Fibroblast of skin of scalp (primary cell): ENCODE measurements at places on chromosomes 4 and X.

- DNase-seq, result no peak
Measured at GRCh38 chrX:29215251-29215650, 628.0 kb downstream of the IL1RAPL1 start.

DNA sequence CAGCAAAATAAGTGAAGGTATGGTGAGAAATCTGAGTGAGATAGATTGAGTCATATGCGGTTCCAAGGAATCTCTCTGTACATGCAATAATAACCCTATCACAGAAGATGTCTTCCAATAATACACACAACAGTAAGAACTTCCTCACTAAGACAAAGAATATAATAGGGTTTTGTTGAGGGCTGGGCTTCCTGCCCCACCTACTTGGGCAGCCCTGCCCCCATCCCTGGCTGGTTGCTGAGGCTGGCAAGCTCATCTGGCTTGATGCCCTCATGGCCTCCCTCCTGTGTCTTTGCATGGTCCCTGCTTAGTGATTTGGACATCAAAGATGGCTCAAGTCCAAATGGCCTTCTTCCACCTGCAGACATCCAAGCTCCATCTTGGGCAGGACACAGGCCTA is 2.7 kb downstream of the GEMIN8 start:
- no peak for DNase-seq

DNA sequence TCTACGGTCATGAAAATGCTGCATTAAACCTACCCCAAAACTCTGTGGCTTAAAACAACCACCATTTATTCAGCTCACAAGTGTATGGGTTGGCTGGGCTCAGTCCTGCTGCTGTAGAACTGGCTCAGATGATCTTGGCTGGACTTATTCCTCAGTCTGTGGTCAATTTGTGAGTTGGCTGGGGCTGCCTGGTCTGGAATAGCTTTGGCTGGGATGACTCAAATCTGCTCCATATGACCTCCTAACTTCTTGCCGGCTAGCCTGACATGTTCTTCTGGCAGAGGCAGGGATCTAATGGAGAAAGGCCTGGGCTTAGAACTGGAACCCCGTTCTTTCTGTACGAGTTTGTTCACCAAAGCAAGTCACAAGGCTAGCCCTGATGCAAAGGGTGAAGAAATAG is 71.7 kb downstream of the CFAP299 start:
- peak; percentile 30 for DNase-seq

DNA sequence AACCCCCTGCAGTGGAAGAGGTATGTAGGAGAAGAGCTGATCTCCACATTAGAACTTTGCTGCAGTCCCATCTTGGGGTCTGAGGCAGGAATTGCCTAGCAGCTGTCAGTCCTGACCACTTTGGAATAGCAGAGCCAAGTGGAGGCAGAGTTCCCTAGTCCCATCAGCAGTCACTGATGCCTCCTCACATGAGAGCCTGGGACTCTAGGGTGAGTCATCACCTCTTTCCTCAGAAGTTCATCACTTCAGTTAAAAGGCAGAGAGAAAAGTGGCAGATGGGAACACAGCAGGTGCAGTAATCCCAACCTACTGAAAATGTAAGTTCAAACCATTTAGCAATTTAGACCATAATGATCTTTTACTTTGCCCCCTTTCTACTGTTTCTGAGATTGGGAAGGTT is 73.9 kb upstream of the MED14 start:
- DNase-seq, result no peak

DNA sequence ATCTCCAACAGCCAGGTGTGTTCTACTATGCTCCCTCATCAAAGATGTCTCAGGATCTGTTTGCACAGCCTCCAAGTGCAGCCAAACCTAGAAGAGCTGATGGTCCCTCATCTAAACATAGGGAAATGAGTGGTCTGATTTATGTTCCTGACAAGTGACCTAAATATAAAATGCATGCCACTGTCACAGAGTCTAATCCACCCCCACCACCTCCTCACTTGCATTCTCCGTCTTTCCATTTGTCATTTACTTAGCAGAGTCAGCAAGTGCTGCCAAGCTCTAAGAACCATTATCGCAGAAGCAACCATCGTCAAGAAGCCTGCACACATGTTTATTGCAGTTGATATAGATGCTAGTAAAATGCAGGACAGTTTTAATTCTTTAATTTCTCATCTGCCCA is 33.1 kb upstream of the VCX3A start:
- DNase-seq, result no peak

- no peak for DNase-seq
Measured at GRCh38 chrX:72621163-72621562, 48.5 kb upstream of the HDAC8 start.

- peak; percentile 49 for DNase-seq
Measured at GRCh38 chrX:118459494-118459893, 36.1 kb upstream of the DOCK11 start.

DNA sequence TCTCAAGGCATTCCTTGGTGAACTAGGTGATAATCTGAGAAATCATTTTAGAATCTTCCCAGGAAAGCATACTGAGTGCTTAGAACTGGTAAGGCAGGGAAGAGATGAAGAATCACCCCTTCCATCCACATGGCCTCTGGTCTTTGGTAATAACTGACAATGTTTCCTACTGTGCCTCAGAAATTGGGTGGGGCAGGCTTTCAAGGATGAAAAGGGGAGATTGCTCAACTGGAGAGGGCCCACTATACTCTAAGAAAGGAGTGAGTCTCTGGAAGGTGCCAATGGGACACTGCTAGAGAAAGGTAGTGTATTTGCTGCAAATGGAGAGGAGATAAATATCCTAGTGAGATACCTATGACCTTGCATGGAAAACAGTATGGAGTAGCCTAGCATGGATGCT is 135.0 kb upstream of the SCML1 start:
- no peak for DNase-seq

GRCh38 chr4:112823606-112824005 is 186.7 kb downstream of the LARP7 start:
- no peak for DNase-seq

GRCh38 chrX:103415068-103415467 is 38.7 kb downstream of the BEX3 start:
- no peak for DNase-seq

- no peak for DNase-seq
Measured at GRCh38 chr4:164442180-164442579, 311.8 kb upstream of the SMIM31 start.

DNA sequence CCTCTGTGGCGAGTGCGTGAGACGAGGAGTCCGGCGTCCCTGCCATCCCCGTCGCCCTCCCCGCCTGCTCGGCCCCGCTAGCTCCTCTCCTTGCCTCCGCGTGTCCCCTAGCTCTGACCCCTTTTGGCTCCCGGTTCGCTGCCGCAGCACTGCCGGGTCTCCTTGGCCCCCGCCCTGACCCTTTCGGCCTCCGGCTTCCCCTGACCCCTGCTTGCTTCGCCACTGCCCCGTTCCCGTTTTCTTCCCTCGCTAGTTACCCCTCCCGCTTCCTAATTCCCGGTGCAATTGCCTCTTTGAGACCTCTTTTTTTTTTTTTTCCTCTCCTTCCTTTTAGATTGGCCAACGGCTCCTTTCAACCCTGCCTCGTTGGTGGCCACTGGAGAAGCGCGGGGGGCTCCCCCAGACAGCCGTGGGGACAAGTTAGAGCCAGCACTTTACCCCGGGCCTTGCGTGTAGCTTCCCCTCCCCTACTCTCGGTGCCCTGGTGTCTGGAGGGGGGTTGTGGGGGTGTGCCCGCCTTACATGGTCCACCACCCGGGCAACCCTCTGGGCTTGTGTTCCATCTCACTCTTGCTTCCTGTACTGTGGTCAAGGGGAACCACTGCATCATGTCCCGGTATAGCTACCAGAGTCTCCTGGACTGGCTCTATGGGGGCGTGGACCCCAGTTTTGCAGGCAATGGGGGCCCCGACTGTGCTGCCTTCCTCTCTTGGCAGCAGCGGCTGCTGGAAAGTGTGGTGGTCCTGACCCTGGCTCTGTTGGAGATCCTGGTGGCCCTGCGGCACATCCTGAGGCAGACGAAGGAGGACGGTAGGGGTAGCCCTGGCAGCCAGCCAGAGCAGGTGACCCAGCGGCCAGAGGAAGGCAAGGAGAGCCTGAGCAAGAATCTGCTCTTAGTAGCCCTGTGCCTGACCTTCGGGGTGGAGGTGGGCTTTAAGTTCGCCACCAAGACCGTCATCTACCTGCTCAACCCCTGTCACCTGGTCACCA is 548 bp downstream of the TMEM164 start:
- peak; percentile 10 for DNase-seq

DNA sequence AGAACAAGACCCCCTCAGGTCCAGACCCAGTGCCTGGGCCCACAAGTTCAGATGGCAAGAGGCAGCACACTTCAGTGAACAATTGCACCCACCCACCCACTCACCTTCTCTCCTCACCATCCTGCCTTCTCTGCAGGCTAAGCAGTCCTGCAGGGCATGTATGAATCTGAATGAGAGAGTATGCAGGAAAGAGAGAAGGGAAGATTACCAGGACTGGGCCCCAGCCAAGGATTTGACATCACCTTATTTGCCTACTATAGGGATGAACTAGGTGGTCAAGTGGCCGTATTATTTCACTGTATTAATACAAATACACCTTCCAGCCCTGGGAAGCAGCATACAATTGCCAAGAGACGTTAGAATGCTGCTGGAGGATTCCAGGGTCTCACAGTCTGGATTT is 2.1 kb upstream of the ZNF141 start:
- no peak for DNase-seq

GRCh38 chr4:98516441-98517217 is 141.8 kb downstream of the TSPAN5 start:
- peak; percentile 35 for DNase-seq

- no peak for DNase-seq
Measured at GRCh38 chr4:85883180-85883579, 408.2 kb downstream of the ARHGAP24 start.

DNA sequence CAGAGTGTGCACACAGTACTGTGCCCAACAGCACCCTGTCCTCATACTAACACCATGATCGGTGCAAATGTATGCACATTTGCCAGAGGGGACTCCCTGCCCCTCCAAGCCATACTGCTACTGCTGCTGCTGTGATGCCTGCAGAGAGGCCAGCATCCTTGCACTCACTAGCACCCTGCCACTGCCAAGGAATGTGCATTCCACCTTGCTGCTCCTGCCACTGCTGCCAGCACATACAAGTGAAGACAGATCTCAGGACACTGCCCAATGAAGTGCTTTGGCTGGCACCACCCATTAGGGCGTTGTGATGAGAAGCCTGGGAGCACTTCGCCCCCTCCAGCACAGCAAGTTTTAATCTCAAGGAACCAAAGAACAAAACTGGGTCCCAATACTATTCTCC is 146.3 kb upstream of the DMD start:
- no peak for DNase-seq

- DNase-seq, result no peak
Measured at GRCh38 chrX:41236629-41237028, 97.3 kb upstream of the DDX3X start.

GRCh38 chr4:147785129-147785528 is 53.2 kb downstream of the ARHGAP10 start:
- no peak for DNase-seq

GRCh38 chr4:52298444-52298843 is 247.3 kb downstream of the SPATA18 start:
- DNase-seq, result peak; percentile 81

GRCh38 chrX:36908801-36909675 is 99.1 kb upstream of the FAM47C start:
- peak; percentile 10 for DNase-seq

DNA sequence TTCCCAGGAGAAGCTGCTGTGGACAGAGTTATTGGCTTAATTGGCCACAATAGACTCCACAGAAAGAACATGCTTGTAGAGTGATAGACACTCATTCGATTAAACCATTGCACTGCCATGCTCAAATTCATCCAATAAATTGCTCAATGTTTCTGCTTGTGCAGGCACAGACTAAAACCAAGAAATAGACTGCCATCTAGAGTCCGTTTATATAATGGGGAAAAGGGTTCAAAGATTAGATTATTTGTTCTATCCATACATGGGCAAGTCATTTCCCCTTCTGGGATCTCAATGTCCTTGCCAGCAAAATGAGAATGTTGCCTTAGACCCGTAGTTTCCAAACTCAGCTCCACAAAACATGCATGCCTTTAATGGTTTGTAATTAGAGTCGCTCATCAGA is 8.7 kb downstream of the SMIM10 start:
- peak; percentile 71 for DNase-seq

DNA sequence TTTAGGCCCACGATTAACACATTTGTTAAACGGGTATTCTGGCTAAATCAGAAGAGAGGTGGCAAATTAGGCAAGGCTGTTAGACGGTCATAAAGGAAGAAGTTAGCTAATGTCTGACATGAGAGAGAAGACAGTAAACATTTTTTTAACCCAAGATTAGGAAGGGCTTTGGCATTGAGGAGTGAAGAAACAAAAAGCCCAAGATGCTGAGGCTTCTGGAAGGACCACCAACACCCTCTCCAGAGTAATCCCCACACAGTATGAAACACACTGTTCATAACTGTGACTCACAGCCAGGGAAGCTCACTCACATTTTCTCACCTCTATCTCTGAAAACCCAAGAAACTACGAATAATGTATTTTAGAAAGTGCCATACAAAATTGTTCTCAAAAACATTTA is 127.6 kb downstream of the AMELX start:
- no peak for DNase-seq

DNA sequence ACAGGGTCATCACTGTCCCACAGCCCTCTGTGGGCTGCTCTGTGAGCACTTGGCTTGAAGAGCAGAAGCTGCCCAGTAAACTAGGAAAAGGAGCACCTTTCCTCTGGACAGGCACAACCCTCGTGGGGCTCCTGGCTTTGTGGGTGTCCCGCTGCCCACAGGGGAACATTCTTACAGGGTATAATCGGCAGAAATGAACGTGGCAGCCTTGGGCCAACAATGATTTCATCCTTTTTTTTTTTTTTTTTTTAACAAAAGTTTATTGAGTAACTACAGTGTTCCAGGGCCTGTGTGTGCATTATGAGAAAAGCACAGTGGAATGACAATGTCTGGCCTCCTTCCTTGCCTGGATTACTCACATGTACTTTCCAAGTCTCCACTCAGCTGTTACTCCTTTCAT is 197.2 kb downstream of the PDGFC start:
- peak; percentile 83 for DNase-seq

GRCh38 chr4:14348506-14348905 is 653.8 kb upstream of the CPEB2 start:
- no peak for DNase-seq

DNA sequence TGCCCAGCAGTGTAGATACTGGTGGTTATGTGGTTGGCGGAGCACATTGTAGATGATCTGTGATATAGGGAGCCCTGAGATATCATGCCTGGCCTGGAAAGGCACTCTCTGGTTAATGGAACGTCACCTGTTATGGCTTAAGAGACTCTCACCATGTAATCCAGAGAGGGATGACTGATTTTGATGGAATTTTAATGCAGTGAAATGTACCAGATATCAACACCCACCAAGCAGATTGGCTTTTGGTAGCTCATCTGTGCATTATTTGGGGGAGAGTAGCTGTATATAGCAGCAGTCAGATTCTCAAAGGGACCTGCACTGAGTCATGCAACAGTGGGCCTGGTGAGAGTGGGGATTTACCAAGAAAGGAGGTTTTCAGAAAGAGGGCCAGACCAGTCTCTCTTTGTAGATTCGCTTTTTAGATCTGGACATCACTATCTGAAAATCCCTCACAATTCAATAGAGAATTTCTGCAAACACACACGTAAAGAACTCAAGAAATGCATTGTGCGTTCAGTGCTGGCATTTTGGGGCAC is 17.3 kb downstream of the TSC22D3 start:
- no peak for DNase-seq
